Fibroblast of skin of left biceps (primary cell): ENCODE measurements at places on chromosomes 7 and 10.

- no peak for DNase-seq
Measured at GRCh38 chr10:61410353-61411070, 42.7 kb downstream of the TMEM26 start.

DNA sequence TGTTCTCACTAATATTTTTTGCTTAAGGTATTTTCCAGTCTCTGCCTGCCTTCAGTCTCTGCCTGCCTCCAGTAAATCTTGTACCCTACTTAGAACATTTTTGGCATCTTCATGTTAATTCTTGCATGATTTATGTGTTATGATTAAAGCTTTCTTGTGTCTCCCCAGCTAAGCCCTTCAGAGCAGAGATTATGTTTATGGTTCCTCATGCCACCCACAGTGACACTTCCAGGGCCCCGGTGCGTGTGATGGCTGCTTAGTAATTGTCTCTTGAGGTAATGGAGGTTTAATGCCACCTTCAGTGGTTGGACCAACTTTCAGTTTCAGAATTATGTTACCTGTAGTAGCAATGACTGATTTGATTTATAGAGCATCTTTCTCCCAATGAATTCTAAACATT lies 70.6 kb upstream of the MET start:
- no peak for DNase-seq

DNA sequence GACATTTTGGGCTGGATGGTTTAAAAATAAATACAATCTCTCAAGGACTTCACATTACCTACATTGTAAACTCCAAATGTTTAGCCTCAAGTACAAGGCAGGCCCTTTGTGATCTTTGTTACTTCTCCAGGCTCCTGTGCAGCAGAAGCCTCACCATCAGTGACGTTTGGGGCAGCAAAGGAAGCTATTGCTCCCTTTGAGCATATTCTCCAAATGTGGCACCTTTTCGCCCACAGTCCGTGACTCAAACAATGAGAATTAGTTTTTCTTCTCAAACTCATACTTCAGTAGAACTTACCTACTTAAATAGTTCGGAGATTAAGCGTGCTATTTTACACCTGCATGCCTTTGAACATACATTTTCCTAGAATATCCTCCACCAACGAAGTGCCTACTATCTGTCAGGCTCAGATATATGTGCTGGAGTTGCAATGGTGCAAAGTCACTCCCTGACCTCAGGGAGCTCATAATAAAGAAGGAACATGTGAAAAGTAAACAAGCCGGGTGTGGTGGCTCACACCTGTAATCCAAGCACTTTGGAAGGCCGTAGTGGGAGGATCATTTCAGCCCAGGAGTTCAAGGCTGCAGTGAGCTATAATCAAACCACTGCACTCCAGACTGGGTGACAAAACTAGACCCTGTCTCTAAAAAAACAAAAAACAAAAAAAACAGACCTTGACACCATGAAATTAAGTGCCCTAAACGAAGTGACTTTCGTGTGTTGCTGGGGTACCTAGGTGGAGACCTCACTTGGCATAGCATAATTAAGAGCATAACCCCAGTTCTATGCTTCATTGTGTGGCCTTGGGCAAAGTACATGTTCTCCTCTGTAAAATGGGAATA lies 1.2 kb upstream of the ABCF2 start:
- no peak for DNase-seq

DNA sequence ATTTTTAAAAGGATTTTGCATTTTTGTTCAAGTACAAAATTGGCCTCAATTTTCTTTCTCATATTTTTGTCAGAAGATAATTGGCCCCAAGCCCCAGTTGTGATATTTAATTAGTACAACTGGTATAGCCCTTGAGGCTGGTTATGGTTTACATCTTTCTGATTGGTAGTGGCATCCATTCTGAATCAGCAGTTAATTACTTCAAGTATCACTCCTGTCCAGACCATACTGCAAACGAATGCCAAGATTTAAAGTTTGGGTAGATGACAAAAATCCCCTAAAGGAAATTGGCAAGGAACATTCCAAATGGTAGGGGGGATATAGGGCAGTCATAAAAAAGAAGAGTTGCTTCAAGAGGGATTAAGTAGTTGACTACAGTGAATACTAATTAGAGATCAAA lies 23.1 kb downstream of the MYPN start:
- DNase-seq: no peak

GRCh38 chr7:139725077-139725476 lies 52.7 kb downstream of the HIPK2 start:
- DNase-seq: no peak

DNA sequence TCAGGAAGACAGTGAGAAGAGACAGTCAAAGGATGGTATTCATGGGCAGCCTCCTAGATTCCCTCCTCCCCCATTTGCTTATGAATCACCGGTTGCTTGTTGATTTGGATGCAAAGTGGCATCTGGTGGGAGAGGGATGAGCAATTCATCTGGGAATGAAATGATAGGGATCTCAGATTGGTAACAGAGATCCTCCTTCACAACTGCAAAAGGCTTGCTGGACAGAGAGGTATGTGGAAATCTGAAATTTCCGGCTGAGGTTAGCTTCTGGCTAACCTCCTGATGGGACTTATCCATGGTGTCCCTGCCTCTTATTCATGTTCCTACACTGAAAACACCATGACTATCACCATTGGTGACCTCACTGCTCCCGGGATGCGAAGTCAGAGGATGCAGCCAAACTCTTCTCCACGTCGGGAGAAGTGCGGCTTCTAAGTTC lies 48.4 kb upstream of the PODXL start:
- DNase-seq: peak; percentile 55
